ENCODE measurements at places on chromosomes 6 and 20.
A peak's percentile ranks its signal among the peaks of the same experiment; 100 is the strongest.

- DNase-seq, result no peak
Measured at GRCh38 chr6:21228411-21228810, 365.1 kb upstream of the SOX4 start.

- DNase-seq, result no peak
Measured at GRCh38 chr6:137977814-137978213, 110.8 kb downstream of the TNFAIP3 start.

DNA sequence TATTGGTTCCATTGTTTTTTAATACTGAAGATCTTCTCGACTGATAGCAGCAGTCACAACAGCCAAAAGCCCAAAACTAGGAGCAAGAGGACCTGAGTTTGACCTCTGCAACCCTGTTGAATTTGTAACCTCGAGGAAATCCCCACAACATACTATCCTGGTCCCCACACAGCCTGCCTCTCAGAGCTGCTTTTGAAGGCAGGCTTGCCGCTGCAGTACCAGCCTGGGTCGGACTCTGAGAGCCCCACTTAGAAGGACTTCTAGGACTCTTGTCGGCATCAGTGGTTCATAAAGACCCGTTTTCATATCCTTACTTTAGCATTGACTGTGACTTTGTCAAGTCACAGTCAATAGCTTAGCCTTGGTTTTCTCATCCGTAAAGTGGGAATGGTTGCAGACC, 49.3 kb downstream of the EBF4 start:
- no peak for DNase-seq

- no peak for DNase-seq
Measured at GRCh38 chr6:125640441-125641150, 108.8 kb upstream of the HEY2 start.

- no peak for DNase-seq
Measured at GRCh38 chr20:58706975-58707681, 14.5 kb downstream of the NPEPL1 start.

DNA sequence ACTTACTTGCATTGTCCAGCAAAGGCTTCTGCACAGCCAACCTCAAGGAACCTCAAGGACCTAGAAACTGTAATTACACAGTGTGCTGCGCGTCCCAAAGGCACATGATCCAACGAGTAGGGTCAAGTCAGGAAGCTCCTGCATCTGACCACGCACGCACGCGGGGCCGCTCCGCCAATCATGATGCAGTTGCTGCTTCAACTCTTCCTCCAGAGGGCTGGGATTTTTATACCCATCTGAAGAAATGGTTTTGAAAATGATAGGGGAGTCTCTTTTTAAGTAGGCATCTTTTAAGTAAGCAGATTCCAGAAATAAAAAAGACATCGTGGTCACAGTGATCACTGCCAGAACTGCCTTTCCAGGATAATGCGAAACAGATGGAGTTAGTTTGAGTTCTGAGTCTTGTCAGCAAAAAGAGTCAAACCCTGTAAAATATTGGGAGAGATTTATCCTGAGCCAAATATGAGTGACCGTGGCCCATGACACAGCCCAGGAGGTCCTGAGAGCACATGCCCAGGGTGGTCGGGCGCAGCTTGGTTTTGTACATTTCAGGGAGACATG, 34.0 kb downstream of the KIF25 start:
- peak; percentile 69 for DNase-seq

DNA sequence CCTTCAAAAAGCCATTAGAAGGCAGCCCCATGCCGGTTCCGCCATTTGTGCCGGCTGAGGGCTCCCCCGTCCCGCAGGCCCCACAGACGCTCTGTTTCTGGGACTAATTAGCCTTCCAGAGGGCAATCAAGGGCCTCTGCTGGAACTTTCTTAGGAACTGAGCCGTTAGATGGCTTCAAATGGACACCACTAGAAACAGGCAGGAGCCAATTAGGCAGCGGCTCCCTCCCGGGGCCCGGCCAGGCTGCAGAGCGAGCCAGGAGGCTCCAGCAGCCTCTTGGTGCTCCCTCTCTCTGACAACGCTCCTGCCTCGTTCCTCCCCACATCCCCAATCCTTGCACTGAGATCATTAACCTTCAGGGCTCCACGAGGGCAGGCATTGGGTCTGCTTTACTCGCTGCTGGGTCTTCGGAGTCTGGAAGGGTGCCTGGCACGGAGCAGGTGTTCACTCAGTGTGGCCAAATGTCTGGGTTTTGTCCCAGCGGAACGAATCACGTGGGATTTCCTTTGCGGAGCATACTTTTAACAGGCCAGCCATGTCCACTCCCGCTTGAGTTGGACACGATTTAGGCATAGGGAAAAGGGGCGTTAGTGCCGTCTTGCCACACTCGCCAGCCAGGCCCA, 98.3 kb downstream of the TMEM242 start:
- no peak for DNase-seq

GRCh38 chr20:32237419-32237818, 29.7 kb downstream of the POFUT1 start:
- DNase-seq, result no peak

DNA sequence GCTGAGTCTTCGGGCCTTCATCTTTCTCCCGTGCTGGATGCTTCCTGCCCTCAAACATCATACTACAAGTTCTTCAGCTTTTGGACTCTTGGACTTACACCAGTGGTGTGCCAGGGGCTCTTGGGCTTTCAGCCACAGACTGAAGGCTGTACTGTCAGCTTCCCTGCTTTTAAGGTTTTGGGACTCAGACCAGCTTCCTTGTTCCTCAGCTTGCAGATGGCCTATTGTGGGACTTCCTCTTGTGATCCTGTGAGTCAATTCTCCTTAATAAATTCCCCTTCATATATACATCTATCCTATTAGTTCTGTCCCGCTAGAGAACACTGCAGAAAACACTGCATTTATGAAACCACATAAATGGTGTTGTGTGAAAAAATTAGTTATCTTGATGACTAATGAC, 13.9 kb upstream of the BCLAF1 start:
- DNase-seq, result no peak

DNA sequence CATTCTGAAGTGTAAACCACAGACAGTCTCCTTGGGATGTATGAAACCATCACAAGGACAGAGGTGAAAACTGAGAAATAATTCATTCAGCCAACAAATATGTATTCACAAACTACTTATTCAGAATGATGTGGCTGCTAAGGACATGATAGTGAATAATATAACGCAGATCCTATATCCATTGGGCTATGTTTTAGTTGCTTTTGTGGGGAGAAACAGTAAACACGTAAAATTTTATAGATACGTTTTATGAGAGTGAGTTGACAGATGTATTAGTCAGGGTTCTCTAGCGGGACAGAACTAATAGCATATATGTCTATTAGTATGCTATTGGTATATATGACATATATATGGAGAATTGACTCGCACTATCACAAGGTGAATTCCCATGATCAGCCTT, 402.5 kb downstream of the RFPL4B start:
- no peak for DNase-seq

DNA sequence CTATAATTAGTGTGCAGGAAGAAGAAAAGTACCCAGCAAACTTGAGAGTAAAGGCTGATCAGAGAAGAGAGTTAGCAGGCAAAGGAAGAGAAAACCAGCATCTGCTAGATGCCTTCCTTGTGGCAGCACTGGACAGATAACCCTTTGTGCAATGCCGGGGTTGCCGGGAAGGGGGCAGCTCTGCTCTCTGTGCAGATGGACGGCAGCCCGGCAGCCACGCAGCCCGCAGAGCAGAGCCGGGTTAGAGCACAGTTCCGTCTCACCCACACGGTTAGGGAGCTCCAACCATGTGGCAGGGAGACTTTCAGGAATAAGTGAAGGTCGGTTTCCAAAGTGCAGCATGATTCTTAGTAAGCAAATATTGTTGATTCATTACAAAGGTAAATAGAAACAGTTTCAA, 80.0 kb upstream of the RPS6KA2 start:
- no peak for DNase-seq

DNA sequence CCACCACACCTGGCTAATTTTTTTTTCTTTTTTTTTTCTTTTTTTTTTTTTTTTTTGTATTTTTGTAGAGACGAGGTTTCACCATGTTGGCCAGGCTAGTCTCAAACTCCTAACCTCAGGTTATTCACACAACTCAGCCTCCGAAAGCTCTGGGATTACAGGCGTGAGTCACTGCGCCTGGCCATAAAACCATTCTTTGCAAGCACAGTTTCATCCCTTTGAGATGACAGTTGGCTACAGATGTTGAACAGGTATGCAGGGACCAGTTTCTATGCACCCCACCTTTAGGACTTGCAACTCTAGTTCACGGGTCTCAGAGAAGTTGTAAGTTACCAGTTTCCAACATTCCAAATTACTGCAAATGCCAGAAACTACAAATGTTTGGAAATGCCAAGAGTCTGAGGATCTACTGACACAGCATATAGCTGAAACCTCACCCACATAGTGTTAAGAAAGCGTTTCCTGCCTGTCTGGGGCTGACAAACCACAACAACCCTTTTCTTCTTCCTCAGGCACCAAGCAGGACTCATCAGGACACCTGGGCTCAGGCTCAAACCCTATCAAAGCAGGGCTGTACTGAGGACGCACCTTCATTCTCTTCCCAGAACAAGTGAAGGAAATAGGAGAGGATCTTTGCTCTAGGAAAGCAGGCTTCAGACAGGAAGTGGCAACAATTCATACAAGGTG, 22.9 kb downstream of the ARHGAP18 start:
- no peak for DNase-seq

DNA sequence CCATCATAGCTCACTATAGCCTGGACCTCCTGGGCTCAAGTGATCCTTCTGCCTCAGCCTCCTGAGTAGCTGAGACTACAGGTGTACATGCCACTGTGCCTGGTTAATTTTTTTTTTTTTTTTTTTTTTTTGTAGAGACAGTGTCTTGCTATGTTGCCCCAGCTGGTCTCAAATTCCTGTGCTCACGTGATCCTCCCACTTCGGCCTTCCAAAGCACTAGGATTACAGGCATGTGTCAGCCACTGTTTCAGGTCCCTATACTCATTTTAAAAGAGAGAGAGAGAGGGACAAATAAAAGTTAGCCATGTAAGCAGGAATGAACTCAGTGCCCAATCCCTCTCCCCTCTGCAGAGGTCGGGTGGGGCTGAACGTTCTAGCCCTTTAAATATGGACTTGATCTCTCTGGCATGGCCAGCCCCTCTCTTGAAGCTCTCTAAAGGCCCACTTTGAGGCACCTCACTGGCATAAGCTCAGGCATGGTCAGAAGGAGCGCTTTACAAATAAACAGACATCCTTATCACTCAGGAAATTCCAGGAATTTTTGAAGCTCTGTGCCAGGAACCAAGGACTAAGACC, 9.0 kb upstream of the SERPINB1 start:
- no peak for DNase-seq

- no peak for DNase-seq
Measured at GRCh38 chr20:58571693-58572427, 56.7 kb upstream of the APCDD1L start.

DNA sequence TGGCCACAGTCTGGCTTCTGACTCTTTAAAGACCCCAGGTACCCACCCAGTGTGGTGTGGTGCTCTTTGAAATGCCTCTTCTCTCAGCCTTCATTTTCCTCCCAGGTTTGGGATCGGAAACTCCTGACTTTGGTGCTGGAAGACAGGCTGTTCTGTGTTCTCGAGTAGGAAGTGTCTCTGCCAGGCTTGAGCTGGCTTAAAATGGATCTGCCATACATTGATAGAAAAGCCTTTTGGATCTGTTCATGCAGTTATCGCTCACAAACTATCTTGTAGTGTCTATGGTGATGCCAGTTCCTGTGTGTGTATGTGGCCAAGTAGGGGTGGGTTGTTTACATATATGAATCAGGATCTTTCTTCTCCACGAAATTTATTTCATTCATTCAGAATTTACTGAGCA, 307.3 kb upstream of the CHD6 start:
- no peak for DNase-seq

GRCh38 chr6:83735461-83735860, 26.6 kb upstream of the SNAP91 start:
- no peak for DNase-seq

DNA sequence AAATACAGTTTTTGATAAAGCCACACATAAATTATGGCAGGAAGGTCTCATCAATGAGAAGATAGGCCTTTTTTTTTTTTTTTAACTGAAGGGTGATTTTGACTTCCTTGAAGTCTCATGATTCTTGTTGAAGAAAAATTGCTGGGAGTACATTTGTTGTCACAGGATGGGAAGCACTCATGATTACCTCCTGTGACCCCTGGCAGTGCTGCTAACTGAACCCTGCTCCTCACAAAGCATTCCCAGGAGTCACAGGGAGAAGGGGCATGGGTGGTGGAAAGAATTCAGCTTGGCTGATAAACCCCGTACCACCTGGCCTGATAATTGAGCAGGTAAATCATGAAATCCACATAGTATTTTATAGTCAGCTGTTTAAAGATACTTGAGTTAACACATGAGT, 86.9 kb downstream of the CD109 start:
- DNase-seq, result no peak

- DNase-seq, result no peak
Measured at GRCh38 chr6:161305860-161306259, 32.0 kb upstream of the AGPAT4 start.

GRCh38 chr6:119148098-119148824, 69.8 kb upstream of the FAM184A start:
- peak; percentile 66 for DNase-seq

GRCh38 chr6:155154158-155154830, 109.5 kb upstream of the CLDN20 start:
- DNase-seq, result no peak

DNA sequence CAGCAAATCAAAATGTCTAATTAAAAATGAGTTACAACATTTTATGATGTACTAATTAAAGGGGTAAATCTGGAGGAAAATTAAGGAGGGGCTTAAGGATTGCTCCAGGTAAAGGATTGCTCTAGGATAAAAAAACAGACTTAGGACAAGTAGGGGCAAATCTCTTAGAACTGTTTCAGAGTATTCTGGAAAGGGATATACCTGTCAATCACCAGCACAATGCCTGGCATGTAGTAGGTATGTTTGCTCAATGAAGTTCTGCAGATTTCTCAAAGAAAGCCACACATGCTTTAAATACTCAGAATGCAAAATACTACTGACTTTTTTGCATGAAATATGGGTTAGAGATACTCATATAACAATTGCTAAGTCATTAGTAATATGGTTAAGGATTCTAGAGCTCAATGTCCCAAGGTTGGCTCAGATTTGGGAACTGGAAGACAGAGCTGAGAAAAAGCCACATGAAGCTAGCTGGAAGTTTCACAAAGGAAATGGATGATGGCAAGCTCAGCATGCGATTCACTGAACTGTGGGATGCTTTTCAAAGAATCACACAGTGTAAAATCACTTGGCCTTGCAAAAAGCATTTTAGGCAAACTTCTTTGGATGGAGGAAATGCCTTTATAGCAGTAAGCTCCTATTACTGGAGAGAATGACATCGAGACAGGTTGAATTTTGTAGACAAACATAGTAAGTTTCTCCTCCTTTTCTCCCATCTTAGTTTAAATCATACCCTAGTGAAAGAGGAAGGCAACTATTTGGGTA, 72.8 kb downstream of the MAP3K5 start:
- no peak for DNase-seq

DNA sequence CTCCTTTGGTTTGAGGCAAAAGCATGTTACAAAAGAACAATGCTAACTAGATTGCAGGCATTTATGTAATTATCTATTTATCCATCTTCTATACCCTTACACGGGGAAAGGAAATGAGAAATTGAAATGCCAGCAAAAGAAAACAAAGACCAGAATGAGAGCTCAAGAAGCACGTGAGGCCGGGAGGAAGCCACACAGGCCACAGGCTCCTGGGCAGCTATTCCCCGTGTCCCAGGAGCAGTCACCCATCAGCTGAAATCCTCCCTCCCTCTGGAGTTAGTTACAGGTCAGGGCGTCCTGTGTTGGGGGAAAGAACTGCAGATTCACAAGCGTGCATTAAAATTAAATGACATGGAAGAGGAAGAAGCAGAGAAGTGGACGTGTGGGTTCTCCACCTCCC, 64.7 kb upstream of the RPS6KA2 start:
- no peak for DNase-seq
